ENCODE measurements at places on chromosomes 1 and 21.

DNA sequence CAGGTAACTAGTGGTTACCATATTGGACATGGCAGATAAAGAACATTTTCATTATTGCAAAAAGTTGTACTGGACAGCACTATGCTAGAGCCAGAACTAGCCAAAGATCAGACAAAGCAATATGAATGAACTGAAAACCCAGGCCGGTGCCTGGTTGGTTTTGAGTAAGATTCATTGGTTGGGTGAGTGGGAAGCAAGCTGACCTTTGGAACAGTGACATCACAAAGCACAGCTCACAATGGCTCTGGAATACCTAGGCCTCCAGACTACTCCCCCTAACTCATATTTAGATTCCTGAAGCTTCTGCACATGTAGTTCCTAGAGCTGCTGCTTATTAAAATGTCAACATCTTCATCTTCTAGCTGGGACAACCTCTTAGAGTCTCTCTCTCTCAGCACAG is at the start of gene TMCO2:
Gene TMCO2, plus strand, starts transcription at position 283 of the 400 bp plus-strand sequence. Its CDS starts 57 bp downstream, at position 340.
- DNase-seq, result no peak

DNA sequence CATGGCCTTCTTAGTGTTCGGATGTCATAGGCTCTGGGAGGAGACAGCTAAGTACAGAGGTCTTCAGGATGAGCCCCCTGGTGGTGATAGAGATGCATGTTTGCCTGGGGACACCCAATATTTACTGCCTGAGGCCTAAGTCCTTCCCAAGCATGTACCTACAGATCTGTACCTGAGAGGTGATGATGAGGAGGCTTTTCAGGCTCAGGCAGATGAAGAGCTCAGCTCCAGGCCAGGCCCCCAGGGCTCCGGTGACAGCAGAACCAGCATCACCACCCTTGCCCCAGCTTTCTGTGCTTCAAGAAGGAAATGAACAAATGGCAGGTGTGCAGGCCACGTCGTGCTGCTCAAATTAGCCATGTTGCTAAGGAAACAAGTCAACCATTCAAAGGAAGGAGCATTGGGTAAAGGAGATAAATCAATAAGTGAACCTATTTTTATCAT is 21.1 kb downstream of the CACNA1E start:
- peak; percentile 83 for DNase-seq

DNA sequence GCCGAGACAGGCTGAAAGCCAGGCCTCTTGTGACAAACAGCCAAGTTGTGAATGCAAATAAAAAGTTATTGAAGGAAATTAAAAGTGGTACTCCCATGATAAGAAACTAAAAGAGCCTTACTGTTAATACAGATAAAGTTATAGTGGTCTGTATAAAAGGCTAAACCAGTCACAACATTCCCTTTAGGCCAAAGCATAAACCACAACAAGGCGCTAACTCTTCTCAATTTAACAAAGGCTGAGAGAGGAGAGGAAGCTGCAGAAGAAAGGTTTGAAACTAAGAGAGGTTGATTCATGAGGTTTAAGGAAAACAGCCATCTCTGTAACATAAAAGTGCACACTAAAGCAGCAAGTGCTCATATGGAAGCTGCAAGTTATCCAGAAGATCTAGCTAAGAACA is 10.7 kb downstream of the C1orf105 start:
- DNase-seq, result no peak

DNA sequence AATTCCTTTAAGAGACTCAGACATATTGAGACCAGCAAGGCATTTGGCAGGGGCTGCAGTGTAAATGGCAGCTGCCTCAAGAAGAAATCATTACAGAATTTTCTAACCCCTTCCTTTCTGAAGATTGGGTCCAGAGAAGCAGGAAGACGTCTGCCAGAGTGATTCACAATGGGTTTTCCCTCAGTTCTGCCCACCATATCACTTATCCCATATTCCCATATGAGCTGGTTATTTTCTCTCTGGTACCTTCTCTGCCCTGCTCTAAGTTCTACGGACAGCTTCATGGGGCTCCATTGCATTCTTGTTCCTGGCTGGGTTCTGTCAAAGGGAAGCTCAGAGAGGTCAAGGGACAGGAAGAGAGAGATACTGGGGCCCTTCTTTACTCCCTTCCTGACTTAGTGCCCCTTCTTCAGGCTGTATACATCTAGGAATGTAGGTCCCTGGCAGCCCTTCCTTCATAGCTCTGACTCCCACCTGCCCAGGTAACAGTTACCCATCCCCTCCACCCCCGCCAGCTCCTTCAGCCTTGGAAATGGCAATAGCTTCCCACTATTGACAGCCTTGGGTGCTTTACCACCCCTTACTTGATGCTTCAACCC is 420.6 kb upstream of the DAB1 start:
- DNase-seq, result no peak

DNA sequence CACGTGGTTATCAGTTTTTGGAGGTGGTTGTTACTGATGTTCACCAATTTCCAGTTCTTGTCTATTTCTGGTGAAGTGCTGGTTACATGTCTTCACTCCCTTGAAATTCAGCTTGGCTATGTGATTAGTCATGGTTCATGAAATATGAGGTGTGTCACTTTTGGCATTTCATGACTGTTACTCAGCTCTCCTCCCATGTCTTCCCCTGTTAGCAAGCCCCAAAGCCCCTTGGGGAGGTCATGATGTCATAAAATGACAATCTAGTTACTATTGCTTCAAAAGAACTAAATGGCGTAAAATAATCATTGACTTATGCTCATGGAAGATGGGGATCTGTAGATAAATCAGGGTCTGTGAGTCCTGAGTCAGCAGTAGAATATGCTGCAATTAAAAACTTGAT is 425.1 kb downstream of the SETD4 start:
- no peak for DNase-seq

All from NB4 (cell line).